ENCODE measurements at places on chromosomes 7 and 10.

- DNase-seq = peak; percentile 90
These were observed 67.8 kb downstream of the EGFR start for GRCh38 chr7:55086413-55087201.

- DNase-seq = no peak
These were observed 142.3 kb upstream of the PCLO start for GRCh38 chr7:83305027-83305426.

GRCh38 chr10:23293145-23293724 is 51.4 kb downstream of the C10orf67 start:
- peak; percentile 9 for DNase-seq

GRCh38 chr10:71734797-71735196 is 15.2 kb upstream of the C10orf105 start:
- no peak for DNase-seq

DNA sequence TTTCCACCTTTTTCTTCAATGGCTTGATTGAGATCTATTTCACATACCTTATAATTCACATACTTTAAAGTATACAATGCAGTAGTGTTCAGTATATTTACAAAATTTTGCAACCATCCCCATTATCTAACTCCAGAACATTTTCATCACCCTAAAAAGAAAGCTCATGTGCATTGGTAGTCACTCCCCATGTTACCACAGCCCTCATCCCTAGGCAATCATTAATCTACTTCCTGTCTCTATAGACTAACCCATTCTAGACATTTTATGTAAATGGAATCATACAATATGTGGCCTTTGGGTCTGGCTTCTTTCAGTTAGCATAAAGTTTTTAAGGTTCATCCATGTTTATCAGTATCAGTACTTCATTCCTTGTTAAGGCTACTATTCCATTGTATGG is 214.2 kb downstream of the WDR11 start:
- no peak for DNase-seq

DNA sequence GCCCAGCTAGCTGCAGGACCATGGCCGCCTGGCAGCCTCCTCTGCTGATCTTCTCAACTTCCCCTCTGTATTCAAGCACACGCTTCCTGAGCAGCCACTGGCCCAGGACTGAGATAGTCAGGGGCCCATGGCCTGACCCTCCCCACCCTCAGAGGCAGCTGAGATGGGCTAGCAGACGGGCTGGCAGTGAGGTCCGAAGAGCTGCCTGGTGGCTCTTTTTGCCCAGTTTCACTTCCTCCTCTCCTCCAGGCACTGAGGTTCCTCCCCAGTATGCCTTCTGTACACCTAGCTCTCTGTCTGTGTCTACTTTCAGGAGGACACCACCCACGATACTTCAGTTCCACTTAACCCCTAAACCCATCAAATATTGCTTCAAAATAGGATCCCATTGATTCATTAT is 395.6 kb downstream of the TNS3 start:
- DNase-seq = no peak
